ENCODE measurements at places on chromosomes 2 and 18.

DNA sequence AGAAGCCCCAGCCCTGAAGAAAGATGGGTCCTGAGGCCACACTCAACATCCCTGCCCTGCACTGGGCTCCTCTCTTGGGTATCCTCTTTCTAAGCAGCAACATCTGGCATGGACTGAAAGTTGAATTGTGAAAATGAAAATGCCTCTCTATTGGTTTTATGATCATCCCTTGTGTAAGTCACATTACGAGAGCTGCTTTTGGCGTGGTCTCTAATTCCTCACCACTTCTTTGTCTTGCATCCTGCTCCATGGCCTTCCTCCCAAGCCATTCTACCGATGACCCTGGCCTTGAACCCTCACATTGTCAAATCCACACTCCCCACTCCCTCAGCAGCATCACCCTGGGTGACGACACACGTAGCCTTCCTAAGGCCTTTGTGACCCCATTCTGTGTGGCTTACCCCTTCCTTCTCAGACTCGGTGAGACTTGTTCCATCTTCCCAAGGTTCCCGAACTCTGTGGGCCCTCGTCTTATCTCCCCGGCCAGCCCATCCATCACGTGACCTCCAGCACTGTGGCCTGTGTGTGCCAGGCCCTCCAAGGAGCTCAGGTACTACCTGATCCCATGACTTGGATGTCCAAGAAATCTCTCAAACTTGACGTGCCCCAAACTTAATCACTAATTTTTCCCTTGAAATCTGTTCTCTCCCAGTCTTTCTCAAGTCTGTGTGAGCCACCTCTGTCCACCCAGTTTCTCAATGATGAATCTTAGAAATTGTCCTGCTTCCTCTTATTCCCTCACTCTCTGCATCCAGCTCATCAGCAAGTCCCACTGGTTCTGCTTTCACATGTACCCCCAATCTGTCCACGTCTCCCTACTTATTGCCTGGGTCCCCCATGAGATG is 194.7 kb upstream of the HS6ST1 start:
- no peak for DNase-seq

GRCh38 chr2:130328710-130329109 is 14.0 kb upstream of the IMP4 start:
- no peak for DNase-seq

DNA sequence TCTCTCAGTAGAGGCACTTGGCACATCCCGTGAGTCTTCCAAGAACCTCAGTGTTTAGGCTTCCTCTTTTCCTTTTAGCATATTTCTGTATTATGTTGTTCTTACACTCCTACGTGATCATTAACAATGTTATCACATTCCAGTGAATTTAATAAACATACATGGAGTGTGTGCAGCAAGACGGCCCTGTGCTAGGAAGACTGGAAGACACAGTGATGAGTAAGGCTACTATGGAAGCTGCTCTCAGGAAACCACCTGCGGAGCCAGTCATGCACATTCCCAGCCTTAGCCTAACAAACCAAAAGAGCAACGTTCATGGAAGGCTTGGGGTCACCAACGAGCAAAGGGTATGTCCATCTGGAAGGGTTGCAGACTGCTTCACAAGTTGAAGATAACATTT is 103.4 kb downstream of the ETAA1 start:
- no peak for DNase-seq

DNA sequence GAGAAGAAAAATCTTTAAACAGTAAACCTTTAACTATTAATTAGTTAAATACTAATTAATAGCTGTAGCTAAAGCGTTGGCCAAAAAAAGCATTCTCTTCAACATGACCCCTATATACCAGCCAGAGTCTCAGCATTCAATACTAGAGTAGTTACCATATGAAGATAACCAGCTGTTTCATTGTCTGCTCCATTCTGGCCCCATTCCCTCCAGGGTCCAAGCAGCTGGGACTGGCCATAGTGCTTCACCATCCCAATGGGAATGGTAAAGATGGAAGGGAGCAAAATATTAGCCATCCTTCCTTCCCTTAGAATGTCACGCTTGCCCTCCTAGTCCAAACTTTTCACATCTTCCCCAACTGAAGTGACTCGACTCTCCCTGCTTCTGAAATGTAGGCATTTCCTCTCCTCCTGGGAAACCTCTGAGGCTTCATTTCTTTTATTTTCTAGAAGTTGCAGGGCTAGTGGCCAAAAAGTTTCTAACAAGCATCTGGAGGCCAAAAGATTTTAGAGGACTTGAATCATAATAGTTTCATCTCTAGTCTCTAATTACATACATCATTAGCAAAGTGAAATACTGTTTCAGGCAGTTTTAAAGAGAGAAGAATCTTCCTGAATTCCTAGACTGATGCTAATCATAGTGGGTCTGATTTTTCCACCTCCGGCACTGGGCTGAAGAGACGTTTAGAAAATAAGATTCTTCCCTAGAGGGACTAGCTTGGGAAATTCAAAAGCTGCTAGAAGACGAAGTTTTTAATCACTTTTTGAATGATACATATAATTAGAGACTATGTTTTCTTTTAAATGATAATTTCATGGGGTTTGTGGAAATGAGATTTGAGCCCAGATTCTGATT is 52.7 kb downstream of the CCDC68 start:
- no peak for DNase-seq

- DNase-seq, result no peak
Measured at GRCh38 chr2:229669841-229670240, 44.5 kb downstream of the DNER start.

DNA sequence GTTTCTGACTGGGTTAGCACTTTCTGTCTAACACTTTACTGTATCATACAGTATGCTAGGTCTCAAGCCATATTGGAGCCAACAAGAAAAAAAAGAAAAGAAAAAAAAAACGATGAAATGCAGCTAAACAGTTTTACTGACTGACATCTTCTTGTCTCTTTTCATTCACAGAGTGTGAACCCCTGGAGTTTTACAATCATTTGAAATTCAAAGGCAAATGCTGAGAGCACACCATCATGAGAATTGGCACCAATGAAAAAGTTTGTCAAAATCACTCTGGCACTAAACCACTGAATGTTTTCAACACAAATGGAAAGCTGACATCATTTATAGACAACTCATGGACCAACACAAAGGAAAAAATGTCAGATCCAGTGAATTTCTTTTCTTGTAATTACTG is 513.3 kb downstream of the LRRTM4 start:
- no peak for DNase-seq

GRCh38 chr2:241469746-241470145 is 38.6 kb downstream of the STK25 start:
- no peak for DNase-seq

- DNase-seq, result no peak
Measured at GRCh38 chr2:164061129-164061746, 325.4 kb upstream of the FIGN start.

DNA sequence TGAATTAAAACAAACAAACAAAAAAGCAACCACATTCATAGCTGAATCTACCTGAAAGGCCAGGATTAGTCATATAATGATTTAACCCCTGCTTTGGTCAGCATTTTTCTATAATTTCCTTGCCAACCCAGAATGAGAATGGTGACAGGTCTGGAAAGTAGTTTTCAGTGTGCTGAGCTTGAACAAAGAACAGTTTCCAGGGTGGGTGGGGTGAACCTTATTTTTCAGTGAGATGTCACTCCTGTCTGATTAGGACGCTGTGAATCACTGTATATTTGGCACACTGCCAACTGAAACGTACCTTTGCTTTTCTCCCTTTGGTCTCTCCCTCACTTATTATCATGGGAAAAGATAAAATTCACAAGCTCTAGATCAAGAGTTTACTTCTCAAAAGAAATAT is 35.0 kb upstream of the DSC1 start:
- no peak for DNase-seq

- DNase-seq, result no peak
Measured at GRCh38 chr2:216571178-216571908, 61.9 kb upstream of the IGFBP2 start.

- no peak for DNase-seq
Measured at GRCh38 chr18:45402485-45403056, 212.7 kb upstream of the SLC14A2 start.

- no peak for DNase-seq
Measured at GRCh38 chr2:54381293-54381692, 74.8 kb upstream of the SPTBN1 start.

- DNase-seq, result no peak
Measured at GRCh38 chr18:10946058-10946457, 203.3 kb downstream of the PIEZO2 start.

All from cerebellar nuclear complex (tissue), 1 donor.